ENCODE measurements at places on chromosomes 1 and 21.

DNA sequence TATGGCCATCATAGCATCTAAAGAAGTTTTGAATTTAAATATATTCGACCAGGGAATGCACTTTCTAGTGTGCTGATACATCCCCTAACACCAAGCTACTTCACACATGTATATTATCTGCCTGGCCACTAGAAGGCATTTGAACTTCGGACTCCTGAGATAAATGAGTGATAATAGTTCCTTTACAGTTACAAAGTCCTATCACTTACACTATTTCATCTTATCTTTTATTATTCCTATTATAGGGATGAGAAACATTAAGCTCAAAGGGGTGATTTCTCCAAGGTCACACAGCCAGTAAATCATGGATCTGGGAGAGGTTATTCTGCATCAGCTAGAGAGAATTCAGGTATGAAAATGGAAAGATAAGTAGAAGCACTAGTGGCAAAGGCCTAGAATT, 40.3 kb downstream of the GPATCH2 start:
- DNase-seq: no peak

- DNase-seq: no peak
Measured at GRCh38 chr1:80064524-80064923, 1058.0 kb upstream of the ADGRL4 start.

- DNase-seq: no peak
Measured at GRCh38 chr1:119144813-119145212, 4.4 kb upstream of the WARS2 start.

DNA sequence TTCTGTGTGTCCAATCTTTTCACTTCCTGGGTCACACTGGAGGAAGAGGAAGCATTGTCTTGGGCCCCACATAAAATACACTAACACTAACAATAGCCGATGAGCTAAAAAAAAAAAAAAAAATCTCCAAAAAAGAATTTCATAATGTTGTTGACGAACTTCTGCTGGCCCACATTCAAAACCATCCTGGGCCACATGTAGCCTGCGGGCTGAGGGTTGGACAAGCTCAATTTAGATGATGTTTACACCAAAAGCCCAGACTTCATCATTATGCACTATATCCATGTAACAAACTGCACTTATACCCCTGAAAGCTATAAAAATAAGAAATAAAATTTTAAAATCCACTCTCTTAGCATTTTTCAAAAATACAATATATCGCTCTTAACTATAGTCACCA, 187.8 kb upstream of the PTBP2 start:
- no peak for DNase-seq

- DNase-seq: no peak
Measured at GRCh38 chr1:206713910-206714312, 29.2 kb downstream of the MAPKAPK2 start.

DNA sequence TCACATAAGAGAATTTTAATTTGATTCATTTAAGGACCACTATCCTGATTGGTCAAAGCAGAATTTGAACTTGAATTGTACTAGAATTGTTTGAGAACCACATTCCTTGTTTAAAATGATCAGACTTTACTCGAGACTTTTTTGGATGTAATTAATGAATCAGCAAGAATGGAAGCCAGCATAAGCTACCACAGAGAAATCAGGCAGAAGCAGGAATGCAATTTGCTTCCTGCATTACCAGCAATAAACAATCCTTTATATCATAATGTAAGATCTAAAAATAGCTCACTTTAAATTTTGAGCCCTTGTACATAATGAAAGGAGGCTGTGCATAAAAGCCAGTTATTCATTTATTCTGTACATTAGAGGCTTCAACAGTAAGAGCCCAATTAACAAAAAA, 119.8 kb upstream of the BACE2 start:
- no peak for DNase-seq

DNA sequence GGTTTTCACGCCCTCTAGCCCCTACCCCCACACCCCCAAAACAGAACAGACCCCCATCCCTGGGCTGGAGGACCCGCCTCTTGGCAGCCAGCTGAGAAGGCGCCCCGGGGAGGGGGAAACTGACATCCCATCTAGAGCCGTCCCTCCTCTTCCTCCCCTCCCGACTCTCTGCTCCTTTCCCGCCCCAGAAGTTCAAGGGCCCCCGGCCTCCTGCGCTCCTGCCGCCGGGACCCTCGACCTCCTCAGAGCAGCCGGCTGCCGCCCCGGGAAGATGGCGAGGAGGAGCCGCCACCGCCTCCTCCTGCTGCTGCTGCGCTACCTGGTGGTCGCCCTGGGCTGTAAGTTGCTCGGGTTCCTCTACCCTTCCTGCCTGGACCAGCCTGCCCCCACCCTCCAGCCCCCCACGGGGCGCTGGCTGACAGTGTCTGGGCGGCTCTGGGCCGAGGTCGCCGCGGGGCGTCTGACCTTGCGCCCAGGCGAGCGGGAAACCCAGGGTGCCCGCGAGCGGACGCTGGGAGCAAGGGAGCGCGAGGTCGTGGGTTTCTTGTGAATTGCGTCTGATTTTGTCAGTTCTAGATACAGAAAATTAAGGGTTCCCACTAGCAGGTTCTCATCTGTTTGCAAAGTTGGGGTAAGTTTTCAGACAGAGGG, 618 bp downstream of the JAM2 start:
- DNase-seq: peak; percentile 41

GRCh38 chr1:2810281-2810680, 8.8 kb upstream of the TTC34 start:
- DNase-seq: no peak

Measured in endothelial cell (in vitro differentiated cells).